Spleen (tissue), 13 donors: ENCODE measurements at places on chromosomes 11 and 22. TPM values are rescaled to one million over a fixed set of nuclear protein-coding genes. Genes with fewer than 3 reads are reported as not detected.

Gene SLC22A6
- total RNA-seq, result not detected

Gene DUSP8
- 3.5 TPM for total RNA-seq

Gene OPCML
- 3.4 TPM for total RNA-seq

Gene TMEM41B
- 26.3 TPM for total RNA-seq

Gene TMEM191B
- total RNA-seq, result 2.6 TPM

Gene OR11H1
- total RNA-seq, result not detected

Gene NPAS4
- total RNA-seq, result not detected

Gene HEPHL1
- not detected for total RNA-seq

Gene HEPN1
- not detected for total RNA-seq

Gene NTM
- total RNA-seq, result 0.60 TPM
